DMS 273 treated with DMSO at 0.1 percent for 48 hours (cell line): ENCODE measurements at places on chromosomes 13 and 19.

GRCh38 chr13:93561576-93562225 lies 335.1 kb downstream of the GPC6 start:
- DNase-seq: peak; percentile 84

- DNase-seq: no peak
These were observed 10.1 kb downstream of the C19orf38 start for GRCh38 chr19:10858204-10858828.

- DNase-seq: no peak
These were observed 68.0 kb downstream of the MLLT1 start for GRCh38 chr19:6211632-6212402.

DNA sequence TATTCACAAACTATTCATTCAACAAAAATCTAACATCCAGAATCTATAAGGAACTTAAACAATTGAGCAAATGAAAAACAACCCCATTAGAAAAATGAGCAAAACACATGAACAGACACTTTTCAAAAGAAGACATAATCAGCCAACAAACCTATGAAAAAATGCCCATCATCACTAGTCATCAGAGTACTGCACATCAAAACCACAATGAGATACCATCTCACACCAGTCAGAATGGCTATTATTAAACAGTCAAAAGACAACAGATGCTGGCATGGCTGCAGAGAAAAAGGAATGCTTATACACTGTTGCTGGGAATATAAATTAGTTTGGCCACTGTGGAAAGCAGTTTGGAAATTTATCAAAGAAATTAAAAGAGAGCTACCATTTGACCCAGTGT lies 487.6 kb downstream of the GPC6 start:
- DNase-seq: no peak

DNA sequence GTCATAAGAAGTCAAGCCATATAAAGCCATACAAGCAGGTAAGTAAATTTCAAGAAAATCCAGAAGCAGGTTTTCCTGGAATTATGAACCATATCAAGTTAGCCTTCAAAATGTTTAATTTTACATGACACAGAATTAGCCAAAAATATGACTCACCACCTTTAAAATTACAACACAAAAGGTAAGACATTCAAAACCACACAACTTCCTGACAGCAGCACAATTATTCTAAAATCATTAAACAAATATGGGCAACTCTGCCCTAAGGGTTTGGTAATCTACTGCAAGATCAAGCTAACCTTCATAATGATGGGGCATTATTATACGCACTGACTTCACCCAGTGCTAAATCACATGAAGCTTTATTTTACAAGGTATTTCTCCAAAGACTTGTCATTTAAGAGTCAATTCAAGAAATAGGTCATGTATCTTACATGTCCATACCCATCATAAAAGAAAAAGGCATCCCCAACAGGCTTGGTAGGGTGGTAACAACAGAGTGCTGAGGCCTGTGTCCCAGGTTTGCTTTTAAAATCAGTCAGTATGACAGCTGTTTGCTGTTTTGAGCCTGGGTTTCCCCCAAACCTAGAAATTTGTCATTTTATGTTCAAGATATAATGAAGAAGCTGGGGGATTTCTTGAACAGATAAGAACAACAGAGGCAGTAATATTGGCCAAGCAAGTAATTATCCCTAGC lies 15.2 kb downstream of the RCBTB1 start:
- no peak for DNase-seq

GRCh38 chr13:109655611-109656010 lies 130.8 kb downstream of the IRS2 start:
- DNase-seq: no peak

DNA sequence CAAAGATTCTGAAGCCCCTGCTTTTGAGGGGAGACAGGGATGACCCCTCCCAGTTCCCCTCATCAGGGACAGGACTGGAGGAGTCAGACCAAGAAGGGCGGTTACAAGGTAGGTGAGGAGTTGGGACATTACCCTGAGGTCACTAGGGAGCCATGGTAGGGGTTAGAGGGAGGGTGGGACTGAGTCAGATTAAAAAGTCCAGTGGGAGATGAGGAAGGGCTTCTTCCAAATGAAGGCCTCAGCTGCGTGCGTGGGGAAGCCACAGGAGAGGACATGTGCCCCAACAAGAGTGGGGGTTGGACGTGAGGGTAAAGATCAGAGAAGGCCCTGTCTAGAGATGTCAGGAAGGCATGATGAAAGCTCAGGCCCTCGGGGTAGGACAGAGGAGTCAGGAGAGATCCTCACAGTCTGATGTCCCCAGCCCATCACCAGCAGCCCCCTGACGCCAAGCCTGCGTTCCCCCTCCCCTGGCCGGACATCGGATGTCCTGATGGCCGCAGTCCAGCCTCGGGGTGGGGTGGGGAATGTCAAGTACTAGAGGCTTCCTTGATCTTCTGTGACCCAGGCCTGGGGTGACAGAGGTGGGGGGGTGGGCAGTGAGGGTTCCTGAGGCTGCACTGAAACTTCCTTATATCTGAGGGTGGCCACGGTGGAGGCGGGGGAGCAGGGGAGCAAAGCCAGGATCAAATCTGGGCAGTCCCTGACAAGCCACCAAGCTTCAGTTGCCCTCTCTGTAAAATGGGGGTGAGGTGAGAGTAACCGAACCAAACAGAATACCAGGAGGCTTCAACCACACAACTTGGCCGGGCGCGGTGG lies 6.5 kb upstream of the MFSD12 start:
- no peak for DNase-seq

- DNase-seq: no peak
These were observed 172.8 kb downstream of the NHLRC3 start for GRCh38 chr13:39210961-39211534.

- no peak for DNase-seq
These were observed 328.6 kb downstream of the SUCLA2 start for GRCh38 chr13:47672245-47673008.

GRCh38 chr19:42129399-42130253 lies 2.6 kb downstream of the POU2F2 start:
- peak; percentile 74 for DNase-seq

GRCh38 chr13:112998521-112999280 lies 29.7 kb downstream of the MCF2L start:
- no peak for DNase-seq

- no peak for DNase-seq
These were observed 147.3 kb downstream of the SLC7A1 start for GRCh38 chr13:29448174-29448573.

GRCh38 chr13:48221686-48222187 lies 11.3 kb upstream of the ITM2B start:
- DNase-seq: no peak

GRCh38 chr13:113065406-113066141 lies 40.0 kb upstream of the F7 start:
- DNase-seq: no peak
